ENCODE measurements at places on chromosomes 7 and 10.

DNA sequence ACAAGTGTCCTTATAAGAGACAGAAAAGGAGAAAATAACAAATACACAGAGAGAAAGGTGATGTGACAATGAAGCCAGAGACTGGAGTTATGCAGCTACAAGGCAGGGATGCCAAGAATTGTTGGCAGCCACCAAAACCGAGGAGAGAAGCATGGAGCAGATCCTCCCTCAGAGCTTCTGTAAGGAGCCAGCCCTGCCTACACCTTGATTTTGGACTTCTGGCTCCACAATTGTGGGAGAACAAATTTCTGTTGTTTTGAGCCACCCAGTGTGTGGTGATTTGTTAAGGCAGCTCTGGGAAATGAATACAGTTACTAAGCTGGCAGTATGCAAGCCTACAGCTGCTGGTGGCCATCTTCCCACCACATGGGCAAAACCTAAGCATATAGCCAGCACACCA lies 163.6 kb downstream of the GRM8 start:
- DNase-seq: no peak

- DNase-seq: no peak
These were observed 19.3 kb upstream of the TOMM7 start for GRCh38 chr7:22841954-22842353.

GRCh38 chr7:55965805-55966421 lies 1.5 kb downstream of the NIPSNAP2 start:
- no peak for DNase-seq

DNA sequence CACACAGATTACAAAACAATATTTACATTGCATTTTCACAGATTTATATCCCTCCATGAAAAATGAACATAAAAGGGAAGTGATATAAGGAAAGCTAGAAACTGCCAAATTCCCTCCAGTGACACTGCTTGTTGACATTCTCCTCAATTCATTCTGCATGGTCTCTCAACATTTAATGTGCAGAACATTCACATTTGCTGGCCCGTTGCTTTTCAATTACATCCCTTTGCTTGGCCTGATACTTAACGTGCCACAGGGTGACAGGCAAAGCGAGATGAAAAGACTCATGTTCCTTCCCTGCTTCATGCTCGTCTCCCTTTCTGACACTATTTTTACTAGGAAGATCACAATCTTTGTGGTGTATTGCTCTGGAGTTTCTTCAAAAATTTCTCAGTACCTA lies 1019.7 kb upstream of the LRRN3 start:
- DNase-seq: no peak

GRCh38 chr10:10613656-10614244 lies 403.9 kb upstream of the CELF2 start:
- DNase-seq: no peak

DNA sequence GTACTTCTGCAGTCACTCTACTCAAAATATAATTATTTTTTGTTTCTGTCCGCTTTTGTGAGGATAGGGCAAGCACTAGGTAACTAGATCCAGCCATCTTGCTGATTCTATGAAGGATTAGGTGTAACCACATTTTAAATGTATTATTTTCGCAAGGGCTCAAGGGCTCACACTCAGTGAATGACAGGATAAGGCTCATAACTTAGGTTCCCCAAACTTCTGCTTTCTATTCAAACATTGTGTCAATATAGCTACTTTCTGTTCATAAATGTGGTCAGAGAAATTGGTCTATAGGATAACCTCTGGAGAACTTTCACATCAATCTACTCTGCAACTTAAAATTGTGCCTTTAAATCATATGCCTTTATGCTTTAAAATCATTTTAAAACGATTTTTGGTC lies 1141.2 kb downstream of the SORCS1 start:
- no peak for DNase-seq

GRCh38 chr10:29081951-29082685 lies 206.8 kb upstream of the LYZL1 start:
- no peak for DNase-seq

DNA sequence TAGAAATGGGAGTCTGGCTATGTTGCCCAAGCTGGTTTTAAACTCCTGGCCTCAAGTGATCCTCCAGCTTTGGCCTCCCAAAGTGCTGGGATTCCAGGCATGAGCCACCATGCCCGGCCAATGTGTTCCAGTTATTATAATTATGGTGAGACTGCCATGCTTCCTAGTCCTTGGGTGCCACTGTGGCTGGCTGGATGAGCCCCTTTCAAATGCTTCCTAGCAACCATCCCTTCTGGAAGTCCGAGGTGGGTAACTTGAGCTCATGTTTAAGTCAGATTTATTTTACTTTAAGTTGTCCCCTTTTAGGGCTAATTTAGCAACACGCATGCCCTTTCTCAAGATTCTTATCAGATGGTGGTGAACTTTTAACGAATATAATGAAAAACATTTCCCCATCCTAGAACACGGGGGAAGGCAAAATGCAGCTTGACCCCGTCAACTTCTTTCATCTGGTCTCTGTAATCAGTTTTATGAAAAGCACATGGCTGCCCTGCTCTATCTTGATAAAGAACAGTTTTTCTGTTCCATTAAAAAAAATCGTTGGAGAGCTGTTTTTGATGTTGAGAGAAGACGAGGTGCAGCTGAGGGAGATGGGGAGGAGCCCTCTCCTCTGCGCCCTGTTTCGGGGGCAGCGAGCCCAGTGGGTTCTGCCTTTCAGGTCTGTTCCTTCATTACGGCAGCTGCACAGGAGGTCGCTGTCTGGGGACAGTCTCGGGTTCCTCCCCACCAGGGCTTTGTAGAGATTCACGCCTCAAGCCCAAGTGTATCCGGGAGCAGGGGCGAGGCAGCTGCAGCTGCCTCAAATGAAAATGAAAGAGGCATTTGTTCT lies 61.0 kb upstream of the MKI67 start:
- DNase-seq: peak; percentile 1

Measured in effector memory CD4-positive, alpha-beta T cell (primary cell).